Osteocyte (in vitro differentiated cells): ENCODE measurements at places on chromosomes 5 and 9. TPM values are rescaled to one million over a fixed set of nuclear protein-coding genes. Genes with fewer than 3 reads are reported as not detected.

GRCh38 chr9:75953218-75953617 lies 62.7 kb downstream of the PCSK5 start:
- no peak overlapping the region for H3K27ac ChIP-seq
- peaks cover 6% of the 10 kb centered on the region for H3K4me1 ChIP-seq
- DNase-seq: no peak
- no peaks in the 10 kb centered on the region for H3K36me3 ChIP-seq
- H3K27me3 ChIP-seq: no peaks in the 10 kb centered on the region

GRCh38 chr5:90994796-90995195 lies 388.3 kb downstream of the ARRDC3 start:
- H3K27me3 ChIP-seq: no peaks in the 10 kb centered on the region
- H3K36me3 ChIP-seq: no peaks in the 10 kb centered on the region
- DNase-seq: no peak
- no peak overlapping the region for H3K27ac ChIP-seq

DNA sequence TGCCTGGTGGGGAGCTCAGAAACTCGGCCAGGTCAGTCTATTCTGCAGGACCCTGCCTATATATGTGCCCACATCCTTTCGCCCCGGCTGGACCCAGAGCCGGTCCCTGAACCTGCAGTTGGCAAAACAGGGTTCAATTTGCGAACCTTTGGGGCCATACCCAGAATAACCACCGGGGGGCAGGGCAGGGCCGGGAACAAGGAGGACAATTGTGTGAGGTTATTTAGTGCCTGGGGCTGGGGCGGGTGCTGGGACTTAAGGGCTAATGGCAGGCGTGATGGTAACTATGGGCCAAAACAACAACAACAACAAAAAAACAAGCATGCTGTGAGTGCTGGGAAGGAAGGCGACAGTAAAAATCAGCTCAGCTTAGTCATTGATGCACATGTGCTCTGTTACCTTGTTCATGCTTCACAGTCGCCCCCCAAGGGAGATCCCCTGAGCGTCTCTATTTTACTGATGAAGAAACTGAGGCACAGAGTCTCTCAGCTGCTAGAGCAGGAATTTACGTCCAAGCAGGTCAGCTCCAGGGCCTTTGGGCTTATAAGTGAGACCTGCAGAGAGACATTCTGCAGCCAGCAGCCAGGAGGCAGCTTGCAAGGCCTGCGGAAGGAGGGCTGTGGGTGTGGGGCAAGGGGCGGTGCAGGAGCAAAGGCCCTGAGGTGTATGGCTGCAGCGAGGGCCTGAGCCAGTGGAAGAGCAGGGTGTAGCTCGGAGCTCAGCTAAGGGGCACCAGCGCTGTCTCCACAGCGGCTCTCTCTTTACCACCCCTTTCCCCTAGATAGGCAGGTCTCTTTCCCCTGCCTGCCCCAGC lies 106.0 kb downstream of the PHF2 start:
- peaks cover 1% of the 10 kb centered on the region for H3K4me1 ChIP-seq
- H3K36me3 ChIP-seq: peaks cover 11% of the 10 kb centered on the region
- H3K4me3 ChIP-seq: no peak overlapping the region
- peak; percentile 87 for DNase-seq
- no peaks in the 10 kb centered on the region for H3K27me3 ChIP-seq
- H3K27ac ChIP-seq: no peak overlapping the region

ANKRD18B gene
- total RNA-seq: 13.8 and 15.3 TPM in 2 replicates

DNA sequence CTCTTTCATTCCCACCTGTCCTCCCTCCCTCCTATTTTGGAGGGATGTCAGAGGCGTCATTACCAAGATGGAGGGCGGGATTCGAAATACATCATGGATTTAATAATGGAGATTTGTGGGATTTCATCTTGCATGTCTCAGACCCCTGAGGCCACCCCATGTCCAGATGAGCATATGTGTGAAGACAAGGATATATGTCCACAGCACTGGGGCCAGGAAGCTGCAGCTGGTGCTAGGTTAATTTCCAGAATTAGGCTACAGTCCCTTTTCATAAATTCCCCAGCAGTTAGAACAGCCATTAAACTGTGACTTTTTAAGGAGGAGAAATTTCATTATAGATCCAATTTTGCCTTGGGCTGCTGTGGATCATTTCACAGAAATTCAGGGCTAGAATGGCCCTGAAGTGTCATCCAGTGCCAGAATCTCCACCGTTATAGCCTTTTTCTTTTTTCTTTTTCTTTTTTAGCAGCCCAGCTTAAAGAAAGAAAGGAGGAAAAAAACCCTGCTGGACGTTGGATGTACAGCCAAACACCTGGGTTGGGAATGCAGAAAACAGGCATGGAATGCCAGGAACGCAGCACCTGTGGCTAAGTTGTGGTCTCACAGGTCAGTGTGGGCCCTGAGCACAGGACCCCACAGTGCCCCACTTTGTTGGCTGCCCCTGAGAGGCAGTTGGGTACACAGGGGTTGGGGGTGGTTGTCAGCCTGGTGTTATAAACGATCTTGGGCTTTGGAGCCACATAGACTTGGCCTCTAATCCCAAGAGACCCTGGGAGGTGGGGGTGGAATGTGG lies 50.2 kb upstream of the CXCL14 start:
- H3K27ac ChIP-seq: no peak overlapping the region
- no peak for DNase-seq
- H3K4me1 ChIP-seq: no peaks in the 10 kb centered on the region

DNA sequence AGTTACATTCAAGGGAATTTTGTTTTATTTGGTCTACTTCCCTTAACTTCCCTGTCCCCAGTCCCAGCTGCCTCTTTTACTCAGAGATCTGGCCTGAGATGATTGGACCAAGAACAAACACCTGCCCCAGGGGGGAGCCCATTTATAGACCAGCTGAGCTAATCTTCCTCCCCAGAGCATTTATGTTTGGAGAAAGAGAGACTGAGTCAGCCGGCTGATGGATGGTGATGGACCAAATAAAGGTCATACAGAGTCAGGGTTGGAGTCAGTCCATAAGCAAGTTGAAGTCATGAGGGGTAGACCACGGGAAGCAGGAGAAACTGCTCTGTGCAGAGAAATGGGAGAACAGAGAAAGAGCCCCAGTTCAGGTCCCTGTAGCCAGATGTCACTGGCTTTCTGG lies 77.7 kb downstream of the TMEM174 start:
- H3K4me1 ChIP-seq: peaks cover 21% of the 10 kb centered on the region
- no peak for DNase-seq
- H3K27ac ChIP-seq: no peak overlapping the region
- H3K27me3 ChIP-seq: peaks cover 11% of the 10 kb centered on the region
- H3K36me3 ChIP-seq: no peaks in the 10 kb centered on the region
- no peak overlapping the region for H3K4me3 ChIP-seq

DNA sequence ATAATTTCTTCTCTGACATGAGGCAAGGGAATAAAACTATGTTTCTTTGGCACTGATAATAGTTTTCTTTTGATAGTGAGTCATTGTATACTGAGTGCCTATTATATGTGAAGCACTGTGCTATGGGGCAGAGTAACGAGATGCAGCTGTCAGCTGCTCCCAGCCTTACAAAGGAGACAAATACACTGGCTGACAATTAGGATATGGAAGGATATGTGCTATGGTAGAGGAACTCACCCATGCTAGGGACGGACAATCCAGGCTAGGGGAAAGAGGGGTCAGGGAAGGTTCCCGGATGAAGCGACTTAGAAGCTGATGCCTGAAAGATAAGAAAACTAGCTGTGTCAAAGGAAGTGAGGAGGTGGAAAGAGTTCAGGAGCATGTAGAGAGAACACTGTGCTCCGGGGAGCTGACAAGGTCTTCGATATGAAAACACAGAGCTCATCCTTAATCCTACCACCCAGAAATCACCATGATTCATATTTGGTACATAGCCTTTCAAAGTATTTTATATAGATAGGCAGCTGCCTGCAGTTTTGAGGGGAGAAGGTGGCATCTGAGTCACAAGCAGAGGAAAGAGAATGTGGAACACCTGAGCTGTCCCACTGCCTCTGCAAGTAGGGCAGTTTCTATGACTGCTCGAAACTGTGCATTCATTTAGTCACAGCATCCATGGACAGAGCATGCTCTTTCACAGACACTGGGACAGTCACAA lies 12.1 kb downstream of the BSPRY start:
- H3K4me1 ChIP-seq: peaks cover 10% of the 10 kb centered on the region
- H3K4me3 ChIP-seq: no peak overlapping the region
- no peak overlapping the region for H3K27ac ChIP-seq
- no peaks in the 10 kb centered on the region for H3K36me3 ChIP-seq
- no peak for DNase-seq
- H3K27me3 ChIP-seq: peaks cover 11% of the 10 kb centered on the region

DNA sequence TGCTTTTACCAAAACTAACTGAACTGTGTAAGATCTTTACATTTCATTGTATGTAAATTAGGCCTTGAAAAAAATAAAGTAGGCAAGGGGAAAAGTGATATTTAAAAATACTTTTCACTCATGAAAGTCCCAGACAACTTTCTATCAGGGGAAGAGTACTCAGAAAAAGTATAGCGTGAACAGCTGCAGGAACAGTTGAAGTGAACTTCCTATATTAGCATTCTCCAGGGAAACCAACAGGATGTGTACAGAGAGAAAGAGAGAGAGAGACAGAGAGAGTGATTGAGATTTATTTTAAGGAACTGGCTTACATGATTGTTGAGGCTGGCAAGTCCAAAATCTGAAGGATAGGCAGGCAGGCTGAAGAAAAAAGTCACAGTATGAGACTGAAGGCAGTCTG lies 42.0 kb downstream of the ERMP1 start:
- H3K4me1 ChIP-seq: no peaks in the 10 kb centered on the region
- H3K27ac ChIP-seq: no peak overlapping the region
- no peaks in the 10 kb centered on the region for H3K27me3 ChIP-seq
- no peak overlapping the region for H3K4me3 ChIP-seq
- DNase-seq: no peak
- peaks cover 43% of the 10 kb centered on the region for H3K36me3 ChIP-seq

GRCh38 chr5:1400936-1401335 lies 44.3 kb downstream of the SLC6A3 start:
- H3K27ac ChIP-seq: no peak overlapping the region
- H3K27me3 ChIP-seq: peaks cover 17% of the 10 kb centered on the region
- no peaks in the 10 kb centered on the region for H3K4me1 ChIP-seq
- no peak overlapping the region for H3K4me3 ChIP-seq

SEMA4D gene
- total RNA-seq: 2.0 and 2.2 TPM in 2 replicates

- H3K27me3 ChIP-seq: no peaks in the 10 kb centered on the region
- no peak overlapping the region for H3K27ac ChIP-seq
- peaks cover 2% of the 10 kb centered on the region for H3K4me1 ChIP-seq
- H3K36me3 ChIP-seq: peaks cover 52% of the 10 kb centered on the region
- no peak for DNase-seq
These were observed 6.6 kb downstream of the COMMD10 start for GRCh38 chr5:116091416-116091815.

DNA sequence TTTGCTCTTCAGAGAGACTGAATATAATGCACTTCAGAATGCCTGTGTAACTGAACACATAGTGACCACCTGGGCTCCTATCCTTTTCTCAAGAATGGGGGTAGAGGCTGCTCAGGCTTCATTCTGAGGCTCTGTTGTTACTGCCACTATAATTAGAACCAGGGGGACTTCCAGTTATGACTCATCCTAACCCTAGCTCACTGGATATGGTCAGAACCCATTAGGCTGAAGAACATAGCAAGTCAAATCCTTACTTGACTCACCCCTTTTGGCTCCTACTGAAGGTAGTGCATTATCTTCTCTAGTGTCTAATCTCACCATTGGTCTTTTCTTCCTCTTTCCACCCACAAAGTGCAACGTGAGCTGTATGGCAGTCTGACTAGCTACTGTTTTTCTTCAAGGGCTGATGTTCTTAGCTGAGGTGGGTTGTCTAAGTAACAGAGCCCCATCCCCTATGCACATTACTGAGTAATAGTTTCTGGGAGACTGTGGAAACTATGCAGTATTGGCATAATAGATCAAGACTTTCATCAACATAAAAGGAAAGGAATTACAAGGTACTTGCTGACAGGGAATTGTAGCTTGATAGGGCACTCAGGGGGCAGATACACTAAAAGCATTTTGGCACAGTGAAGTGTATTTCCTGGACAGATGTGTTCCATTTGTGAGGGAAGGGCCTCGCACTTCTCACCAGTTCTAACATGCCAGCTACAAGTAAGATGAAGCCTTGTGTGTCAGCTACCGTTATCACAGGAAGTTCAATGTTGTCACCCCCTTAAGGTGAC lies 431.0 kb upstream of the MEF2C start:
- no peak for DNase-seq
- no peaks in the 10 kb centered on the region for H3K27me3 ChIP-seq
- H3K36me3 ChIP-seq: no peaks in the 10 kb centered on the region
- H3K4me3 ChIP-seq: no peak overlapping the region

- H3K36me3 ChIP-seq: no peaks in the 10 kb centered on the region
- peaks cover 41% of the 10 kb centered on the region for H3K27me3 ChIP-seq
- DNase-seq: no peak
- no peak overlapping the region for H3K27ac ChIP-seq
These were observed 197.9 kb downstream of the SH3GL2 start for GRCh38 chr9:17776735-17777134.

OR1Q1 gene
- not detected in 2 replicates for total RNA-seq
